Stimulated activated naive CD8-positive, alpha-beta T cell treated with anti-CD3 and anti-CD28 coated beads, Interleukin-15, amount 100 ng/mL, for 72 hours (primary cell): ENCODE measurements at places on chromosomes 7 and 10.
A peak's percentile ranks its signal among the peaks of the same experiment; 100 is the strongest.

GRCh38 chr7:30041526-30042269, 13.5 kb downstream of the PLEKHA8 start:
- no peak for DNase-seq

DNA sequence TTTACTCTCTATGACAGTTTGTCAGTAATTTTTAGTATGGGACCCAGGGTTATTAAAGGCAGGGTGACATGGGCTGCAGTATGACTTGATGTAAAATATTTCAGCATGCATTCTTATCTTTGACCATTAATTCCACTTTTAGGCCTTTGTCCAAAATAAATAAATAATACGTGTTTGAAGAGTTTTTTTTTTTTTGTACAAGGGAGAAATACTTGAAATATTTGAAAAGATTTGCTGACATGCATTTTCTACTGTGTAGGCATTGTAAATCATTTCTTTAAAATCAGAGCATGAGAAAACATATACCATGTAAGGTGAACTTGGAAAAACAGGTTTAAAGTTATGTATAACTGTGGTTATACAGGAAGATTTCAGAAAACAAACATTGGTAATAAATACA, 23.5 kb downstream of the NRG3 start:
- no peak for DNase-seq

- DNase-seq: peak; percentile 19
Observed at GRCh38 chr7:159070431-159071148, 74.1 kb downstream of the VIPR2 start.

DNA sequence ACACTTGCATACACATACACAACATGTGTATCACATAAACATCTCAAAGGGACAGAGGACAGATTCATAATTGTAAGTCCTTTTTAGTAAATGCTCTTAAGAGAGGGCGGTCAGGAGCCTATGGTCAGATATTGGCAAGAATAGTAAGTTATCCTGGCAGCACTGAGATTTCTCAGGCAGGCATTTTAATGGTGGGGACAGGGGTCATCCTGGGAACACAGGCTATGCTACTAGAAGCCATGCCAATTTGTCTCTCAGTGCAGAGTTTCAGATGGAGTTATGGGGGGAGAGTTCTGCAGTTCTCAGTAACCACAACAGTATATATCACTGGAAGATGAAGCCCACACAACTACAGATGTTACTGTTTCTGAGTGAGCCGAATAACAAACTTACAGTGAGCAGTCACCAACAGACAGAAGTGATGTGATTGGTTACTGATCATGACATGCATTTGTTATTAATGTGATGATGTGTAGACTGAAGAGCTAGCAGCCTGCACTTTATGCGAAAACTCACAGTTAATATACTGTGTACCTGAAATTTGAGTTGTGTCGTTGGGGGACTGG, 16.4 kb downstream of the ZNF487 start:
- peak; percentile 30 for DNase-seq

- DNase-seq: no peak
Observed at GRCh38 chr7:151798851-151799448, 78.0 kb downstream of the PRKAG2 start.

DNA sequence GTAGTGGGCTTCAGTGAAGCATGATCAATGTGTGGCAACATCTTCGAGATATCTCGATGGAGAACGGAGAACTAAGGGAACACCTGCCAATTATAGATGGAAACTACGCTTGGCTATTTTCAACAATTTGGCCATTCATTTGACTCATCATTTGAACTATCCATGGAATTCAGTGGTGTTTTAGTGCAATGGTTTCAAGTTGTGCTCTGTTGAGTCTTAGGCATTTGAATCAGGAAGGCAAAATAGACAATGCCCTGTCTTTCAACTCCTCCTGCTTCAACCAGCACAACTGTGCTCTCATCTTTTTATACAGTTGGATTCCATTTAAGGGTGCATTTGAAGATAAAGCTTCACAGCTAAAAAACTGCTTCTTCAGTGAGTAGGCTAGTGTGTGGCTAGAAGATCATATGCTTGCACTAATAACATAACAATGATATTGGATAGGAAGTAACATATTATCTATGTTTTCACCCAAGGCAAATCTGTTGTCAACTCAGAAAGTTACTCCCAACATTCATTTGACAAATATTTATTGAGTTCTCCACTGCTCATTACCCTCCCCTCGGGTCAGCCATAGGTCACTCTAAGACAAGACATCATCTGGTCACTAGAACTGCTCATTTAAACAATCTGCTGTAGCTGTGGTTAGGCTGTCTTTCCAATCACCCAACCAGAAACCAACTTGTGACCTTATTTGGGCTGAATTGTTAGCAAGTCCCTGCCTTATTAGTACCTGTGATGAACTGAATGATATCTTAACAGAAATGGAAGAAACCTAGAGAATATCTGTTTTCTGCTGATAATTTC, 314.1 kb upstream of the SP4 start:
- DNase-seq: no peak

- DNase-seq: no peak
Observed at GRCh38 chr10:119306986-119307392, 99.6 kb downstream of the GRK5 start.

- no peak for DNase-seq
Observed at GRCh38 chr7:30562909-30563308, 31.8 kb upstream of the GARS1 start.

- no peak for DNase-seq
Observed at GRCh38 chr10:31528831-31529230, 209.8 kb downstream of the ZEB1 start.

DNA sequence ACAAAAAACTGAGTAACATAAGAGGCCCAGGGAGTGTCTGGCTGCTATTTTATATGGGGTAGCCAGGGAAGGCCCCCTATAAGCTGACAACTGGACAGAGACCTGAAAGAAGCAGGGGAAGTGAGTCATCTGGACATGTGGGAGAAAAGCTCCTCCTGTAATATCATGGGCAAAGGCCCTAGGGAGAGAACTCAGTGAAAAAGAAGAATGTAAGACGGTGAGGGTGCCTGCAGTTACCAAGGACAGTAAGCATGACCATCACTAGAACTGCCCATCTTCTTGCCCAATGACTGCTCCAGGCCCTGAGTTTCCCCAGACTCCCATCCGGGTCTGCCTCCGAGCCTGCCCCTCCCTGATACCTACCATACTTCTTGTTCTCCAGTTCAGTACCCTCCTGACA, 2.3 kb downstream of the ELMO1 start:
- no peak for DNase-seq

DNA sequence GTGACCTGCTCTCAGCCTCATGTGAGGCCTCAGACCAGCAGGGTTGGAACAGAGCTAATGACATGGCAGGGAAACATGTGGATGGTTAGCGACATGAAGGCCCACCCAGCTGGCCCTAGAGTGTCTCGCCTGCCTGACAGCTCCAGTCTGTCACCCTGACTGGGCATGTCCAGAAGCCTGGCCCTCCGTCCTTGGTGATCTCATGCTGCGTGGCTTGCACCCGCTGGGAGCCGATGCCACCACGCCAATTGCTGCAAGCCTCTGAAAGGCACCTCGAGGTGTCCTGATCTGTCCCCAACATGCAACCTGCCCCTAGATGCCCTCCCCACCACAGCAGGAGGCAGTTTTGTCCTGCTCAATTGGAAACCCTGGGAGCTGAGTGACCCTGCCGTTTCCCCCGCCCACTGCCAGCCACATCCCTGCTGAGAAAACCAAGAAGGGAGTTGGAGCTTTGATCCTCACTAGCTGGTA, 27.8 kb upstream of the RET start:
- DNase-seq: no peak

DNA sequence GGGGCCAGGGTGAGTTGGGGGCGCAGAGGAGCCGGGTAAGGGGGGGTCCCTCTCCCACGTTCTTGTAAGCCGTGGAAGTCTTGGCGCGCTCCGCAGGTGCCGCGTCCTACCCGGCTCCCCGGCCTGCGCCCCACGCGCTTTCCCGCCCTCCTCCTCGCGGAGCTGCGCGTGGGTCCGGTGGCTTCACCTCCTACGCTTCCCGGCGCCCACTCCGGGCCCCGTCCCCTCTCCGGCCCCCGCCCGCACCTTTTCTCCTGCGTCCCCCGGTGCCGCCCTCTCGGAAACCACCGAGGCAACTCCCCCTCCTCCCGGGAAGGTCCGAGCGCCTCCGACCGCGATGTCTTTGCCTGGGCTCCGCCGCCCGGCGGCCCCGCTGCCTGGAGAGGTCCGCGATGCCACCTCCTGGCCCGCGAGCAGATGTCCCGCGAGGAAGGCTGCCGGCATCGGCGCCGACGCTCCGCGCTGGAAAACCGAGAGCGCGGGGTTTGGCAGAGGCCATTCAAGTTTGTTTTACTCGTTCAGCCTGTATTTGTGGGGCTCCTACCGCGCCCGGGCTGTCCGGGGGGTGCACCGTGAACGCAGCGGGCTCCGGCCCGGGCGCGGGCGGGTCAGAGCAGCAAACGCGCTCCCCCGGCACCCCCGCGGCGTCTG, 2.4 kb upstream of the NKX6-2 start:
- DNase-seq: no peak

GRCh38 chr7:39458061-39458745, 108.0 kb upstream of the YAE1 start:
- no peak for DNase-seq

DNA sequence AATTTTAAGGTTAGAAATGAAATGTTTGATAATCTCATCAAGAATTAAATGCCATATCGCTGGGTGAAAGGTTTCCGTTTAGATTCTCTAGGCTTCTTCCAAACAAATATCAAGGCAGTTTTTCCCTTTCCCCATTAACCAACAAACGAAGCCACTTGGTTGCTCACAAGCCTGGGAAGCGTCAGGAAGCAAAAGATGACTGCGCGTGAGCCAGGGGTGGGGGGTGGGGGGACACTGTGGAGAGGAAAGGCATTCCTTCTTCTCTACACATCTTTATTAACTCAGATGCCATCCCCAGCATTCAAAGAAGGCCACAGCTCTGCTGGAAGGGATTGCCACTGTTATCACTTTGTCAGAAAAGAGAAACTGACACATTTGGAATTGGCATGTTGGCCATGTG, 207.1 kb downstream of the TRIL start:
- no peak for DNase-seq

GRCh38 chr7:130990178-130990832, 256.3 kb upstream of the KLF14 start:
- no peak for DNase-seq

DNA sequence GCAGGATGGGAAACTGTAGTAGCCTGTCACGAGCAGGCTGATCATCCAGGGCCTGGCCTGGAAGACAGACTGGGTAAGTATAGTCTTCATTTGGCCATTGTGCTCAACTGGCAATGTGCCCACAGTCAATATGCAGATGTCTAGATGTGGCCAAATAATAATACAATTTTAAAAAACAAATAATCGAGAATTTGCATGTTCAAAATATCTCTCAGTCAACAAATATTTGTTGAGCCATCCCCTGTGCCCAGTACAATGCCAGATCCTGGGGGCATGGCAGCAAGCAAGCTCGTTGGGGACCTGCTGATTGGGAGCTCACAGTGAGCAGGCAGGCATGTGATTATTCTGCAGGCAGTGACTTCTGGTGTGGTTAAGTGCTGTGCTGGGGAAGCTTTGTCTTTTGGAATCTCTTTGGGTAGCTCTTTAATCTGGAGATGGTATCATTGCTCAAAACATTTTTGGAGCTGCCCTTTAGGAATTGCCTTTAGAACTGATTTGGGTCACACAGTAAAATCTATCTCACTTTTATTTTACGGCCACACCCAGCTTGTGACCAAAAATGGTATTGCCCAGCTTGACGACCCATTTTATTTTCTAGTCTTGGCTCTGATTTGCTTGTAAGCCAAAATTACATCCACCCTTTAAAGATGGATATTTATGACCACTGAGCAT, 92.2 kb downstream of the PLCE1 start:
- DNase-seq: no peak

DNA sequence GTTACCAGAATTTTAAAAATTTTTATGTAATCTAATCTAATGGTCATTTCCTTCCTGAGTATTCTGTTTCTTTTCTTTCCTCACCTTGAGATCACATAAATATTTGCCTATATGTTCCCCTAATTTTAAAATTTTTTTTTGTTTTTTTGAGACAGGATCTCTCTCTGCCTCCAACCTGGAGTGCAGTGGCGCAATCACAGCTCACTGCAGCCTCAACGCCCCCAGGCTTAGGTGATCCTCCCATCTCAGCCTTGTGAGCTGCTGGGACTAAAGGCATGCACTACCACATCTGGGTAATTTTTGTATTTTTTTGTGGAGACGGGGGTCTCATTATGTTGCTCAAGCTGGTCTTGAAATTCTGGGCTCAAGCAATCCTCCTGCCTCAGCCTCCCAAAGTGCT, 4.1 kb upstream of the PROSER2 start:
- DNase-seq: no peak

- no peak for DNase-seq
Observed at GRCh38 chr7:149831741-149832219, 6.4 kb upstream of the ZNF862 start.

- no peak for DNase-seq
Observed at GRCh38 chr10:129785536-129785981, 178.5 kb downstream of the EBF3 start.

GRCh38 chr7:127146746-127147536, 105.8 kb downstream of the GRM8 start:
- DNase-seq: no peak

DNA sequence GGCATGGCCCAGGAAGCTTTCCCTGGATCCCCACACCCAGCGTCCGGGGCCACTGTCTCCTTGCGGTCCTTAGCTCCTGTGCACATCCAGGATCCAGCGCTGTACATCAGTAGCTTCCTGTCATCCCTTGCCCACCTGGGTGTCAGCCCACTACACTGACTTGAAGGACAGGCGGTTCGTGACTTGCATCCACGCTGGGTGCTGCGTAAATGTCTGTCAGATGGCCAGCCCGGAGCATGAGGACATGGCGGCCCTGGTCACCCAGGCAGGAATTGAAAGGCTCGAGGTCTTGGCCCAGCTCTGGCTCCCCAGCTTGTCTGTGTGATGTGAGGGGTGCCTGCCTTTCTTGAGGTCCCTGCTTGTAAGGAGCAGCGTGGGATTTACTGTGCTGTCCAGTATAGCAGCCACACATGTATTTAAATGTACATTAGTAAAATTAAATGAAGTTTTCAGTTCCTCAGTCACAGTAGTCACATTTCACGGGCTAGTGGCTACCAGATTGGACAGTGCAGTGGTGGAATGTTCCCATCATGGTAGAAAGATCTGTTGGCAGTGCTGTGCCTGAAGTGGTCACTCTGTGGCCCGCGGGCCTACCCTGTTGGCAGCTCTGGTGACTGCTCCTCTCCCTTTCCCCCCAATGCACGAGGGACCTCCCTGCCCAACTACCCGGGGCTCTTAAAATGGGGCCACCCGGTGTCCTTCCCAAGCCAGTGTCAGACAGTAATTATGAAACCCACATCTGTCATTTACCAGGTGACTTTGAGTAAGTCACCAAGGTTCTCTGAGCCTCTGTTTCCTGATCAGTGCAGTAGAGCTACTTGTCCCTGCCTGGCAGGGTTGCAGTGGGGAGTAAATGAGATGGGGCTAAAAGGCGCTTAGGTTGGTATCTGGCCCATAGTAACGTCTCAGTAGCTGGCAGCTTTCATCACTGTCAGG, 97.8 kb upstream of the PPIF start:
- peak; percentile 30 for DNase-seq

DNA sequence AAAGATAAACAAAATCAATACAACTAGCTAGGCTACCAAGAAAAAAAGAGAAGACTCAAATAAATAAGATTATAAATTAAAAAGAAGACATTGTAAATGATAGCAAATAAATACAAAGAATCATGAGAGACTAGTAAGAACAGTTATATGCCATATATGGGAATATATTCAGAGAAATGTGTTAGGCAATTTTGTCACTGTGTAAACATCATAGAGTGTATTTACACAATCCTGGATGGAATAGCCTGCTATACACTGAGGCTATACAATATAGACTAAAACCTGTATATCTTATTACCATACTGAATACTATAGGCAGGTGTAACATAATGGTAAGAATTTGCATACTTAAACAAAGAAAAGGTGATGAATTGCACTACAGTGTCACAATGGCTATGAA, 717.4 kb downstream of the PARD3 start:
- no peak for DNase-seq

- DNase-seq: no peak
Observed at GRCh38 chr7:103524042-103524907, 78.3 kb upstream of the SLC26A5 start.
